Activated naive CD4-positive, alpha-beta T cell (primary cell): ENCODE measurements at places on chromosomes 2 and 18.

DNA sequence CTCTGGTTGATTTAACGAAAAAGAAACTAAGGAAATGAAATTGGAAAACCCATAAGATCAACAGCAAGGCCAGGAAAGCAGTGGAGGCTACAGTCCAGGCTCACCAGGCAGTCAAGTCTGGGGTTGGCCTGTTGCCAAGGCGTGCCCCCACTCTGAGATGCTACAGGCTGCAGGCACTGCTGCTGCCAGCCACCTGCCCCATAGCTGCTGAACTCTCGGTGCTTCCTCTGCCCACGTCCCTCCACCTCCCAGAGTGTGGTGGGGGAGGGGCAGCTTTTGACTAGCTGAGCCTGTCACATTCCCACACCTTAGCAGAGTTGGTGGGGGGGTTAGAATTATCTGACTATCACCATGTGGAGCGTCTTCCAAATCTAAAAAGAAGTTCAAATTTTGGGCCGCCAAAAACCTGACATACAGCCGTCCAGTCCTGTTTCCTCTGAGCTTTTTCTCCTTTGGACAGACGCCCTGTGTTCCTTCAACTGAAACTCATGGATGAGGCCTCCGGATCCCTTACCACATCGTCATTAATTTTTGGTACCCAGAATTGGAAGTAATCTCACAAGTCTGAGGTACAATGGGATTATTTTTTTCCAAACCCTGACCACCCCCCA lies 3.9 kb upstream of the SH3RF3 start:
- DNase-seq = no peak

DNA sequence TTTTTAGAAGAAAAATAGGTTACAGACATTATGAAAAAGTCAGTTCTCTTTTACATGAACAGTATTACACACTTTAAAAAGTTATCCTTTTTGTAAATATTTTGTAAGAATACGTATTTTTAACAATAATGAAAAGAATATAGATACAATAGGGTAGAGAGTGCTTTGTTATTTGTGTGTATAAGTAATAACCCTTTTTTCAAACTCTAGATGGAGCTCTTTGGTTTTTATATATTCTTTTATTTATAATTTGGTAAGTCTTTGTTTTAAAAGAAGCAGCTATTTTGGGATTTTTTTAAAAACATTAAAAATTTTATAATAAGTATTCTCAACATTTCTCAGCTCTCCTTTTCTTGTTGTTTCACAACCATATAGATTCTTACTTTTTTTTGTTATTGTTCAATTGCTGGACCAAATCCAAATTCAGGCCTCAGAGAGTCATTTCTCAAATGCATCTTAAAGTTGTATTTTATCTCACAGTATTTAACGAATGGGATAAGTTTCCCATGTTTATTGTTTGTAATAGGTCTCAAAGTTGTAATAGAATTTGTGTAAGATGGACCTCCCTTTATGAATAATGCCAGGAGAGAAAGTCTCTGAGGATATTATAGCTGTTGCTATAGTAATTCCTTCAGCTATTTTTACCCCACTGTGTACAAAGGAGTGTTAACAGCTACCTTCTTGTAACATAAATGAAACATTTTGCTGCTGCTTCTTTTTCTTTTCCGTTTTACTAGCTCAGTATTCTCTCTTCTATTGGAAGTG lies 46.4 kb downstream of the ACYP2 start:
- DNase-seq = no peak

DNA sequence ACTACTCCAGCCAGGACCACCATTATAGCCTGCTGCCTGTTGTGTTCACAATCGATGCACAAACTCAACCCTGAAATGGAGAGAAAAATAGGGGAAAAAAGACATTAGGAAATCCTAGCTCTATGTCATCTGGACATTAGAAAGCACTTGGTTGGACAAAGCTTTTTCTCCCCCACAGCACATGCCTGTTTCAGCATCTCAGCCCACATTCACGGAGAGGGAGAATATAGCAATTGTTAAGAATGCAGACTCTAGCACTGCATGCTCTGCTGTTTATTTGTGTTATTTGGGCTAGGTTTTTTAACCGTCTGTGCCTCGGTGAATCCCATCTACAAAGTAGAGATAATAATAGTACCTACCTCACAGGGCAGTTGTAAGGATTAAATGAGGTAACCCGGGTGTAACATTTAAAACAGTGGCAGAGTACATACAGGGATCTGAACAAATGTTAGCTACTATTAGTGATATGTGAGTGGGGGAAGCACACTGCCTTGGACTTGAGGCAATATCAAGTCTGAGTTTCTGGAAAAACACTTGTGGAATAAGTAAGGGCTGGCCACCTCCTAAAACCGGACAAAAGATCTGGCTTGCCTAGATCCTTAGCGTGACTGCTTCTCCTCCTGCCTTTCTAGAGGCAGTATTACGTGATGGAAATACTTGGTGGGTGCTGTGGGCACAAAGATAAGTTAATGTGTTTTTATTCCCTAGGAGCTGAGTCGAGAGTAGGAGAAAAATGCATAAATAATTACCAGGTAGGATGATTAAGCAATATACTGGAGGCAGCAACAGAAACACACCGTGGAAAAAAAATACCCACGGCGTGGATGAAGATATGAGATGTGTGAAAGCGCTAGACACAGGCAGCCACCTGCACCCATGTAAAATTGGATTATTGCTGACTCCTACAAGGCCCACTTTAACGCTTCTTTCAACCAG lies 1.0 kb upstream of the PPP1CB start:
- DNase-seq = no peak

GRCh38 chr2:1306014-1306686 lies 107.1 kb upstream of the TPO start:
- no peak for DNase-seq

DNA sequence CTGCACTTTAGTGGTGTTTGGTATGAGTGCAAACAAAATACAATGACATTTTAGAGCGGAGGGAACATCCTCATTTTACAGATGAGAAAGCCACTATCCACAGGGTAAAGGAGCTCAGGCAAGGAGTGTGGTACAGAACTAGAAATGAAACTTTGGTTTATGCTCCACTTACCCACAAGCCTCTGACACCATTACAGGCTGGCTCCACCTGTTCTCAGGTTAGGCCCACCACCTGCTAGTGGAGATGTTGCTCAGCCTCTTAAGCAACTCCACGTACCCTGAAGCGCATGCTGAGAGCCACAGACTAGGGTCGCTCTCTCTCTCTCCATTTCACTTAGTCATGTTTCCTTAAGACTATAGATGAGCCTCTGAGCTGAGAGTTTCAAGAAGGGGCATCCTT lies 130.0 kb downstream of the MBD2 start:
- DNase-seq = no peak

- no peak for DNase-seq
Measured at GRCh38 chr18:79784965-79785770, 12.6 kb upstream of the KCNG2 start.

DNA sequence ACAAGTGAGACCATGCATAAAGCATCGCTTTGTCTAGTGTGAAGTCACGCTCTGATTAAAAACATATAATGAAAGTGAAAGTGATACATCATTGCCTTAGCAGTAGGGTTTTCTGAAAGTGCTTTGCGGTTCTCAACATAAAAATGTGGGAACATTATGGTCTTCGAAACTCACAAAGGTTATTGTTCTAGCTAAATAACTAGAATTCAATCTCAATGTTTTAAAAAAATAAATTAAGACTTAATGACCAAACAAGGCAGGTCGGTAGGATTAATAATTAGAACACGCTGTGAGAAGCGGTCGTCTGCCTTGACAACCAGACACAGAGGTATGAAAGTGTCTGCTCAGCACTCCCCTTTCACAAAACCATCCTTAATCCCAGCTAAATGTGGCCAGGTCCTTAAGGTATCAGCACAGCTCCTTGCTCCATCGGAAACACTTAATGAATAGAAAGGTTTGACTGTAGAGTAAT lies 42.2 kb downstream of the KLHL14 start:
- no peak for DNase-seq

- no peak for DNase-seq
Measured at GRCh38 chr2:17620280-17620679, 79.8 kb downstream of the VSNL1 start.

- DNase-seq = no peak
Measured at GRCh38 chr18:12281861-12282260, 26.2 kb upstream of the TUBB6 start.

GRCh38 chr2:55123851-55124269 lies 73.6 kb upstream of the RTN4 start:
- DNase-seq = no peak

- no peak for DNase-seq
Measured at GRCh38 chr18:12101266-12101665, 7.6 kb downstream of the ANKRD62 start.

DNA sequence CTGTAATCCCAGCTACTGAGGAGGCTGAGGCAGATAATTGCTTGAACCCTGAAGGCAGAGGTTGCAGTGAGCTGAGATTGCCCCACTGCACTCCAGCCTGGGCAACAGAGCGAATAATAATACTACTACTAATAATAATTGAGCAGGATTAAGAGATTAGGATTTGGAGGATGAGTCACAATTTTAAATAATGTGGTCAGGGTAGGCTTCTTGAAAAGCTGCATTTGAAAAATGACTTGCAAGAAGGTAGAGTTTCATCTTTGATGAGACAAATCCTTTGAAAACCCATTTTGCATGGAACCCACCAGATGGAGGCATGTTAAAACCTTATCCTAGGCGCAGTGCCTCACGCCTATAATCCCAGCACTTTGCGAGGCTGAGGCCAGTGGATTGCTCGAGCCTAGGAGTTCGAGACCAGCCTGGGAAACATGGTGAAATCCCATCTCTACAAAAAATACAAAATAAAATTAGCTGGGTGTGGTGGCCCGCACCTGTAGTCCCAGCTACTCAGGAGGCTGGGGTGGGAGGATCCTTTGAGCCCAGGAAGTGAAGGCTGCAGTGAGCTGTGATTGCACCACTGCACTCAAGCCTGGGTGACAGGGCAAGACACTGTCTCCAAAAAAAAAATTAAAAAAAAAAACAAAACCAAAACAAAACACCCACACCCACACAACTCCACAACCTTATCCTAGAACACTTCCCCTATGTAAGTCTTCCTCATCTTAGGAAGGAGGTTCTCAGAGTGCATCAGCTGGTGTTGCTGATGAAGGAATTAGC lies 3.3 kb upstream of the ATP8B1 start:
- DNase-seq = no peak

GRCh38 chr2:241855888-241856422 lies 2.7 kb downstream of the PDCD1 start:
- DNase-seq = no peak

DNA sequence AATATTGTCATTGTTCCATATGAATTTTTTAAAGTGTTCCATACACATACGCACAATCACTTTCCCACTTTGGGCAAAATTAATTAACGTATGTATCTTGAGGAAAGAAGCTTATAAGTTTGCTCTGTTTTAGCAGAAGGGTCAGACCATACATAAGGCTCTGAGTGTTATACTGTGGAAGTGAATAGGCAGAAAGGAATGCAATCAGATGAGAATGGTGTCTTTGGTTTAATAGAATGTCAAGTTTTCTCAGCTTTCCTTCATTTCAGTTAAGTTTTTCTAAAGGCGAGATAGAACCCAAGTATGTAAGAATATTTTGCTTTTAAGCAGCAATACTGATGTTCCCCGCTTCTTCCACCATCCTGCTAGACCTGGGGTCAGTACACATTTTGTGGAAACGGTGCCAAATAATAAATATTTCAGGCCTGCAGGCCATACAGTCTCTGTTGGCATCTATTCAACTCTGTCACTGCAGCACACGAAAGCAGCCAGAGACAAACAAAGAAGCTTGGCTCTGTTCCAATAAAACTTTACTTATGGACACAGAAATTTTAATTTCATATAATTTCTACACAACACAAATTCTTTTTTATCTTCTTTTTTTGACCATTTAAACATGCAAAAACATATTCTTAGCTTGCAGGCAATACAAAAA lies 100.6 kb downstream of the UPP2 start:
- DNase-seq = no peak

DNA sequence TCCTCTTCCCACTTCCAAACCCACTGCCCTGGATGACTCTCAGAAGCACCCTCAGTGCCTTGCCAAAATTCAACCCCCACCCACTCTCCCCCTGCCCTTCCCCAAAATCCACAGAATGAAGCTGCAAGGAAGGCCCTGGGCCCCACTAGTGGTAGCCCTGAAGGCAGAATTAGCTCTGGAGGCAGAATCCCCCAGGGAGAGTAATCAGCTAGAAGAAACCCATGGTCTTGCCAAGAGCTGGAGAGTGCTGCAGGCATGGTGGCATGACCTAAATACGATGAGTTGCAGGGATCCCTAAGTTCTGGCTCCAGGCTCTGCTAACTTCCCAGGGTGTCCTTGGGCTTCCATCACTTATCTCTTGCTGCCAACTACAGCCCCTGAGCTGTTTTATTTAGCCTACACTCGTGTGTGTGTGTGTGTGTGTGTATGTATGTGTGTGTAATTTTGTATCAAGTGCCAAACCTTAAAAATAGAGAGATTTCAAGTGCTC lies 7.9 kb downstream of the GAD1 start:
- no peak for DNase-seq

DNA sequence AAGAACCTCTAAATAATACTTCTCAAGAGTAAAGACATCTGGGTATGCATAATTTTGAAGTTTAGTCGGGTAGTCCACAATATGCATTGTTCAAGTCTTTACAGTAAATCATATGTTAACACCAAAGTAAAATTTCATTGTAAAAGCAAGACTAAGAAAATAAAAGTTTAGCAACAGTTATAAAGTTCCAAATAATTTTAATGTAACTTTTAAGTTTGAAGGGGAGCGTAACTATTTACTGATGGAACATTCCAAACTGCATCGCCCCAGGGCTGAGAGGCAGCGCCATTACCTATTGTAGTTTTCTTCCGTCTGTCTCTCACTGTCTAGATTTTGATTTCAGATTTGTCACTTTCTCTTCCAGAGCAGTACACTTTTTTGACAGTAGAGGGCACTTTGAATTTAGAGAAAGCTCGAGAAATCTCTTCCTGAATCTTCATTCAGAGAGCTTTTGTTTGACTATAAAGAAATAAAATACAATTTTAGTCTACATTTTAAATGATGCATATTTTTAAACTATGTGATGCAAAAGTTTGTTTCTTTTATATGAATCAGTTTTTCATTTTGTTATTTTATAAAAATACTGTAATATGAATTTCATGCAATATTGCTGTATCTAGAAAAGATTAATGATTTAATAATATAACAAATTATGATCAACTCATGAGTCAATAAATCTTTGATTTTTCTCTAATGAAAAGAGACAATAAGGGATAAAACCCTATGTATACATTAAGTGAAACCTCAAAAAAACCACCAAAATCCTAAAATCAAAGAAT lies 389.8 kb downstream of the FIGN start:
- no peak for DNase-seq

- no peak for DNase-seq
Measured at GRCh38 chr2:191891656-191892055, 44.8 kb upstream of the CAVIN2 start.

DNA sequence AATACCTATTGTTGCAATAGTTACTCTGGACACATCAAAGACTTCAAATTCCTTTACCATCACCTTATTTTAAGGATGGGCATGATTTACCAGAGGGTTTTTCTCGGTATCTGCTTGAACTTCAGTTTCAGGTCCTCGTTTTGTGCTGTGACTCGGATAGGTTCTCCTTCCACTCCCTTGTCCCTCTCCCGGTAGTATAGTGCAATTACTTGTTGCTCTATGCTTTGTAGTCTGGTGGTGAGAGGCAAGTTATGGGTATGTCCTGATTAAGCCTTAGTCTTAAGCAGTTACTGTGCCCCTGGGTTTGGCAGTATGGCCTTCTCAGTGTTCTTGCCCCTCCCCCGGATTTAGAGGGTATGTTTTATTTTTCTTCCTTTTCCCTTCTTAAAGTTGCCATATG lies 96.6 kb downstream of the RHBDD1 start:
- no peak for DNase-seq
